ENCODE measurements at places on chromosomes 7 and 10.

- peak; percentile 90 for ATAC-seq
These were observed at the start of gene PIK3AP1 for GRCh38 chr10:96720422-96721206. TSS of gene PIK3AP1 (minus strand) at chr10:96720514. CDS start at chr10:96720394, 120 bp downstream.

DNA sequence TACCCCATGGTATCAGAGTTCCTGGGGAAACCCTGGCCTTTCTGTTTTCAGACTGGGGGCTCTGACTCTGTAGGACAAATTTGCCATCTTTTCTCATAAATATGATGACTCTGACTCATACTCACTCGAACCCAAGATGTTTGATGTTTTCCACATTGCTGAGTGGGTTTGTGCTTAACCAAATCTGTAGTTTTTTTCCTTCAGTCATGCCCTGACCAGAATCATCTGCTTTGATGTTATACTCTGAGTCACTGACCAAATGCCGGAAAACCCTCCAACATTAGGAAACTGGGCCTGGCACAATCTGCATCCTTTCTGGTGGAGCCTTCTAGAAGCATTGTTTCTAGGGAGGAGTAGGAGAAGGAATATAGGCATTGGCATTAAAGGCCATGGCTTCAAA lies 118.7 kb downstream of the C10orf105 start:
- ATAC-seq = no peak

- no peak for ATAC-seq
These were observed 470.8 kb upstream of the SEMA3A start for GRCh38 chr7:84665339-84665738.

GRCh38 chr10:127417686-127418401 lies 131.3 kb upstream of the NPS start:
- ATAC-seq = no peak

GRCh38 chr10:104445359-104445758 lies 91.7 kb downstream of the CFAP58 start:
- ATAC-seq = no peak

- no peak for ATAC-seq
These were observed 5.2 kb downstream of the YKT6 start for GRCh38 chr7:44206008-44206407.

- ATAC-seq = peak; percentile 71
These were observed 77.6 kb upstream of the EN2 start for GRCh38 chr7:155380221-155380861.

- ATAC-seq = no peak
These were observed 4.1 kb upstream of the CEP41 start for GRCh38 chr7:130444751-130445407.

- ATAC-seq = no peak
These were observed 77.9 kb downstream of the HERPUD2 start for GRCh38 chr7:35617041-35617440.

GRCh38 chr10:23337616-23338015 lies 7.0 kb downstream of the C10orf67 start:
- no peak for ATAC-seq

DNA sequence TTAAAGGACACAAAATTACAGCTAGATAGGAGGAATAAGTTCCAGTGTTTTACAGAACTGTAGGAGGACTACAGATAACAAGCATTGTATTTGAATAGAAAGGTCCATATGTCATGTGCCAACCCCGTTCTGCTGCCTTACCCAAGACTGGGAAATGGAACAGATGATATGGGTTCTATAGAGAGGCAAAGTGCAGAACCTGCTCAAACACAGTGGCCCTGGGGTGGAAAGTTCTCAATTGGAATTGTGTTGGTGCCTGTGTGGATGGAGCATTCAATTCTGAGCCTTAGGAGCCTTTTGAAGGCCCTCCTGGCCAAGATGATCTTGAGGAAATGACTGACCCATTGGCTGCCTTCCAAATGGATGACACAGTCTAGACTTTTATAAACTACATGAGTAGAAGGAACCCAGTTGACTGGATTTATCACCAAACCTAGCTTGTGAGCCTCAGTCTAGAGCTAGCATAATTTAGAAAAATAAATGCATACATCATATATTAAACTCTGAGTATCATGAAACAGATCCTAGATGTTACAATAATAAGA lies 4.1 kb upstream of the PRSS1 start:
- no peak for ATAC-seq

DNA sequence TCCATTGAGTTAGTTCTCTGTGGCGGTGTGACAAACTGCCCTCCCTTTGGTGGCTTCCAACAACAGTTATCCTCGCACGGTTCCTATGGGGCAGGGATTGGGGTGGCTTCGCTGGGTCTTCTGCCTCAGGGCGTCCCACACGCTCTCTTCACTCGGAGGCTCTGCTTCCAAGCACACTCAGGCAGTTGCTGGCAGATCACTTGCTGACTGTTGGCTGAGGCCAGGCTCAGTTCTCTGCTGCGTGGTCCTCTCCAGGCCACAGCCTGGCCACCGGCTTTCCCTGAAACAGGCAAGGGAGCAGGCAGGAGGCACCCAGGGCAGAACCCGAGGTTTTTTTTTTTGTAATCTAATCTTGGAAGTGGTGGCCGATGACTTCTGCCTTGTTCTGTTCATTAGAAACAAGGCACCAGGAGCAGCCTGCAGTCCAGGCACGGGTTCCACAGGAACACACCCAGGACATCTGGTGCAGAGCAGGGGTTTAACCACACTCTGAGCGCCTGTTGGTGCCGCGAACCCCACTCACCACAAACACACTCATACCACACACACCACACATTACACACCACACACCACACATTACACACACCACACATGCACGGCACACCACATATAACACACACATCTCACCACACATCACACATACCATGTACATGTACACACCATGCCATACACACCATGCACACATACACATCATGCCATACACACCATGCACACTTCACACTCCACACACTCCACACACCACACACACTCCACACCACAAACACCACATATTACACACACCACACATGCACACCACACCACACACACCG lies 112.2 kb downstream of the PTPN20 start:
- ATAC-seq = no peak

DNA sequence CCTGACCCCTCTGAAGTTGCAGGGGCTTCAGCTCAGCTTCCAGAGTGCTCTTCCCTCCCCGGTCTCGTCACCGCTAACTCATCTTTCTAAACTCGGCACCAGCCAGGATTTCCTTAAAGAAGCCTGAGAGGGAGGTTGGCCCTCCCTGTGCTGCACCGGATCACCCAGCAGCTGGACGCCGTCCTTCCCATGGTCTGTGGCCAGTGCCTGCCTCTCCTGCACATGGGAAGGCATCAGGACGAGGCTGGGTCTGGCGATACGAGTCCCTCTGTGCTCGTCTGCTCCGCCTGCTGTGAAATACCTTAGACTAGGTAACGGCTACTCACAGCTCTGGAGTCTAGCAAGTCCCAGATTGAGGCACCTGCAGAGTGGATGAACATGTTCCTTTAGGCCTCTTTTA lies 179.1 kb downstream of the ZMYND11 start:
- no peak for ATAC-seq

GRCh38 chr7:145643981-145644380 lies 472.6 kb upstream of the CNTNAP2 start:
- no peak for ATAC-seq

- no peak for ATAC-seq
These were observed 25.0 kb downstream of the ESYT2 start for GRCh38 chr7:158804335-158804734.

DNA sequence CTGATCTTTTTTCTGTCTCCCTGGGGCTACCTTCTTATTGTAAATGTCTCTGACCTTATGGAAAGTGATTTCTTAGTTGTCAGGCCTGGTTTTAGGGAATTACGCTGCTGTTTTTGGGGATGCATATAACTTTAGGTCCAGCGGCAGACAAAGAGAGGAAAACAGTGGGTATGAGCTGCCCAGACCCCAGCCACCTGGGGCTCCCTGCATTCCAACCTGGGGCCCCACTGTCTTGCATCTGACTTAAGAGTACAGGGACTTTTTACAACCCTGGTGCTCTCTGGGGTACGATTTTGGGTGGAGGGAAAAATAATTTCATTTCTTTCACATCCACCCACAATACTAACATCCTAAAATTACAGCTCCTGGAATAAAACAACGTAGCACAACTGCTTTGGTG lies 119.4 kb downstream of the PRPF18 start:
- no peak for ATAC-seq

DNA sequence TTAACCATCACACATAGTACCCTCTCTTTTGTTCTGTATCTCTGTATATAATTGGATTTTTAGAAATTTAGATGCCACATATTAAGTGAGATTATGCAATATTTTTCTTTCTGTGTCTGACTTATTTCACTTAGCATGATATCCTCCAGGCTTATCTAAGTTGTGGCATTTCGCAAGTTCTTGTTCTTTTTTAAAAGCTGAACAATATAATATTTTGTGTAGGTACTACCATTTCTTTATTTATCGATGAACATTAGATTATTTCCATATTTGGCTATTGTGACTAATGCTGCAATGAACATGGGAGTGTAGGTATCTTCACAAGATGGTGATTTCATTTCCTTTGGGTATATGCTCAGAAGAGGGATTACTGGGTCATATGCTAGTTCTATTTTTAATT lies 295.0 kb downstream of the SUGCT start:
- no peak for ATAC-seq

- ATAC-seq = no peak
These were observed 68.9 kb upstream of the CCDC71L start for GRCh38 chr7:106729720-106730385.

DNA sequence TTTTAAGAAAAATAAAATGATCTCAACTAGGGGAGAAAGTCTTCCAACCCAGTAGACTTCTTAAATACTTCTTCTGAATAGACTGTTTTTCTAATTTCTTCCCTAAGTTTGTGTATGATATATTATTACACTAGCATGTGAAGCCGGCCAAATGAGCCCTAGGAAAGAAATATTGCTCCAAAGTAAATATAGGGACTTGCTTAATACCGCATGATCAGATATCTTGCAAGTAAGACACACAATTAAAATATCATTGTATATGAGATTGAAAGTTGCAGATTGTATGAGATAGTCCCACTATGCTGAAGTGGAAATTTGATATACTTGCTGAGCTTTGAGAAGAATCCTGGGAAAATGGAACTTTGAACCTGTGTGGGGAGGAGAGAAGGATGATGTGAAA lies 225.7 kb downstream of the BAMBI start:
- no peak for ATAC-seq

- ATAC-seq = no peak
These were observed 512.5 kb downstream of the DNAJB6 start for GRCh38 chr7:157849341-157849596.

DNA sequence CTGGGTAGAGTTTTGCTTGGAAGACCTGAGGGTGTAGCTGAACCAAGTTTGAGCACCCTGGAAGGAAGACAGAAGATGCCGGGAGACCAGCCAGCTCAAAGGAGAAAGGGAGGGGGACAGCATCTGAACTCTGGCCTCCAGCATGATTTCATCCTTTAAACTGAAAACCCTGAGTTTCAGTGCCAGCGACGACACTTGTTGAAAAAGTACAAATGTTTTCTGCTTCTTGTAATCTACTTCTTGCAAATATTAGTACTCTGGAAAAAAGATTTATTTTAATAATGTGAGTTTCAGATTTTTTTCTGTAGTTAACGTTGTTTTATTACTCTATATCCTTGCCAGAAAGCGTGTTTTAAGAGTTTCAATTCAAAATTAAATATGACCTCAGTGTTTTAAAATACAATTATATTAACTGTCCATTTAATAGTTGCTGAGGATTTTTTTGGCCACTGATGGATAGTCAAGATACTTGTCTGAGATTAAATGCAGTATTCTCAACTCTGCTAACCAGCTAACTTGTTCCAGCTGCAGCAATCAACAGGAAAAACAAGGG lies 227.7 kb downstream of the MGMT start:
- ATAC-seq = no peak

DNA sequence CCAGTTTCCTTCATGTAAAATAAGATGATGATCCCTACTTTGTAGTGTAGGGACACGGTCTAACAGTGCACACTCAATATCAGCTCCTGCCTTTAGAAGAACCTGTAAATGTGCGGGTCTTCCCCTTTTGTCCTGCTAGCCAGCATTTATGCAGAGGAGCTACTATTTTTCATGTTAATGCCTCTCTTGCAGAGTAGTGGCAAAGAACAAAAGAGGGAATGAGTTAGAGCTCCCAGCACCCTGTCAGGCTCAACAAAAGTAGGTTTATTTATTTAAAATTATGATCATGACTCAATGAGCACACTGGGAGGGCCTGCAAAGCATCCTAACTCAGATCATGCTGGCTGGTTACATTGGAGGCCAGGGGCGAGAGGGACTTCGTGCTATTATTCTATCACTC lies 414.5 kb upstream of the COBL start:
- ATAC-seq = no peak

DNA sequence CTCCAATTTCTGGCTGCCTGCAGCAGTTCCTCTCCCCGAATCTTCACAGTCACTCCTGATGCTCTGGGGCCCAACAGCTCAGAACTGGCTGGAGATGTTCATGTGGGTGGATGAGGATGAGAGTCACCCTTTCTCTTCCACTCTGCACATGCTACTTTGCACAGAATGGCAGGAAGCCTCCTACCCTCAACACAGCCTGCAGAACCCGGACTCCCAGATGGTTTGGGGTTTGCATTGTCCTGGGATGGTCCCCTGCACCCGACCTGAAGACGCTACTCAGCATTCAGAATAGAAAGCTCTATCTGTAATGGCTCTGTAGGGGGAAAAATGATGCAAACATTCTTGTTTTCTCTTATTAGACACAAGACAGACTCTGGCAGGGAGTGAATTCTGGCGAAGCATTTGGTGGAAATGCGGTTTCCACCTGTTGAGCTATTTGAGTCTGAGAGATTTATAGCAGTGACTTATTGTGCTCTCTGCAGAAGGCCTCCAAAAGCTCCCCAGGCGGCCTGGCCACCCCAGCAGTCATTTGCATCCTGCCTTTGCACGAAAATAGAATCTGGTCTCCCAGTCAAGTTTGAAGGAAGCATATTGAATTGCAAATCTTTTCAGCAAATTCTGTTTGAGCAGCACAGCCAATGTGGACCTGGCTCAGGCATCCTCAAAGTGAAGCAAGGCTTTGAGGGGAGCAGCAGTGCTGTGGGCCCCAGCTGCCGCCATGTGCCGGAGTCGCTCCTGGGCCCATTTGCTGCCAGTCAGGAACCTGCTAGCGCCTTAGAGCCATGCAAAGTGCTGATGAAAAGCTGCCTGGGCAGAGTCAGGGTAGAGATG lies 309.3 kb downstream of the TCERG1L start:
- no peak for ATAC-seq

GRCh38 chr10:71880425-71881306 lies 29.6 kb upstream of the PSAP start:
- no peak for ATAC-seq

GRCh38 chr10:69728335-69728870 lies 73.3 kb upstream of the COL13A1 start:
- no peak for ATAC-seq

Measured in stimulated activated memory B cell treated with anti-CD40 and anti-IgM and Interleukin-4, amounts not matched to agents 10 μg/mL and 1 μg/mL and 100 μg/mL, for 72 hours (primary cell).